ENCODE measurements at places on chromosomes 12 and 14.

GRCh38 chr12:118357257-118358007 lies 15.3 kb downstream of the TAOK3 start:
- DNase-seq, result peak; percentile 30

GRCh38 chr12:11765817-11766794 lies 116.6 kb downstream of the ETV6 start:
- no peak for DNase-seq

- no peak for DNase-seq
Measured at GRCh38 chr12:108253540-108253939, 85.6 kb downstream of the CMKLR1 start.

GRCh38 chr12:18461758-18462157 lies 200.4 kb downstream of the PIK3C2G start:
- DNase-seq, result no peak

- no peak for DNase-seq
Measured at GRCh38 chr12:79857675-79858074, 77.2 kb downstream of the PPP1R12A start.

GRCh38 chr12:98594050-98594835 lies 757 bp downstream of the SLC25A3 start:
- peak; percentile 21 for DNase-seq

DNA sequence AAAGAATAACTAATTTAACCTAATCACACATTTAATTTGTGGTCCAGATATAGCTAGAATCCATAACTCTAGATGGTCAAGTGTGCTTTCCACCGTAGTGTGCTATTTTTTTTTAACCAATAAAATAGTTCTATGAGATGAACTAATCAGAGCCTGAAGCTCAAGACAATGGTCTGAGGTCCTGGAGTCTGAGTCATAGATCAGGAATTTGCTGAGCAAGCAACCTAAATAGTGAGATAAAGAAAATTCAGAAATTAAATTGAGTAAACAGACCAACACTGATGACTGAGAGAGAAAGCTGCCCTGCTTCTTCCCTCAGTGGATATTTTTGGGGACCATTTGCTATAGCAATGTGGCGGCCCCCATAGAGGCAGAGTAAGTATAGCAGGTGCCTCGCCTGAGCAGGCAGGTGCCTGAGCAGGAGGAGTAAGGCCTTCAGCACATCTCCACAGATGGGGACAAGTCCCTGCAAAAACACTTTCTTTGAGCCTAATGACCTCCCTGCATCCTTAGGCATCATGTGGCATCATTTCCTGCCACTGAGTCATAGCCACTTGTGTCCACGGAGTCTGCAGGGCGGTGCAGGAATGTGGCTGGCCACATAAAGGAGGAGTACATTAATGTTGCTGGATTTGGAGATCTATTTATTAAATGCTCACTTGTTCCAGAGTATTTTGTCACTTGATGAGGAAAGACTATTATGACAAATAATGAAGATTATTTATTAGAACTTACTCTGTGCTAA lies 13.9 kb upstream of the CLEC4E start:
- DNase-seq, result peak; percentile 57

DNA sequence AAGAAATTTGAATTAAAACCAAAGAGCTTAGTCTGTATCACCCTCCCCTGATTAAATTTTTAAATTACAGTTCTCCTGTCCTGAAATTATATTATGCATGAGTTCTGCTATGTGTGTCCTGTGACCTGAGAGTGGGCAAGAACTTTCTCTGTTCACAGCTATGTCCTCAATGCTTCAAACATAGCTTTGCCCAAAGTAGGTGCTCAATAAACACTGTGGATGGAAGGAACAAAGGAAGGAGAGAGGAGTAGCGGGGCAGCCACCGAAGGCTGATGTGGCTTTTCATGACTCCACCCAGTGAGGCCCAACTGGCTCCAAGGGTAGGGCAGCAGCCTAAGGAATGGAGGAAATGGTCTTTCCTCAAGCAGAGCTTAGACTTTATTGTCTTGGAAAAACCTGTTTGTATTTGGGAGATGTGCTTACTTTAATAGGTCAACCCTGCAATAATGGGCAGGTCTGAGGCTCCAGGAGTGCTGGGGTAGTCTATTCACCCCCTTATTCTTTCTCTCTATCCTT lies 7.6 kb upstream of the MARK3 start:
- DNase-seq, result no peak

DNA sequence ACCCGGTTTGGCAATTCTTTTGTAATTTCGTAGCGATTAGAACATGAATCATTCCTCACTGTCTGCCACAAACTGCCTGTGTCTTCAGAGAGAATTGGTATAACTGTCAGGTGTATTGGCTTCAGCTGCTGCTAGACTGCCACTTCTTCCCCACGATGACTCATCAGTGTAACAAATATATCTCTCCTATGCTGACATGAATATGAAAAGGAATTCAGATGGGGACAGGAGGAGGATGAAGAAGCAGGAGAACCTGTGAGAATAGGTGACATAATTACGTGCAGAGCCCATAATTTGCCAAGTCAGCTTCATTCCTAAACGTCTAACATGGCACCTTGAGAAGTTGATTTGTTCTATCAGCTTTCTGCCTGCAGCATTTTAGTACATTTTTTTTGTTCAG lies 64.9 kb downstream of the FRMD6 start:
- no peak for DNase-seq

DNA sequence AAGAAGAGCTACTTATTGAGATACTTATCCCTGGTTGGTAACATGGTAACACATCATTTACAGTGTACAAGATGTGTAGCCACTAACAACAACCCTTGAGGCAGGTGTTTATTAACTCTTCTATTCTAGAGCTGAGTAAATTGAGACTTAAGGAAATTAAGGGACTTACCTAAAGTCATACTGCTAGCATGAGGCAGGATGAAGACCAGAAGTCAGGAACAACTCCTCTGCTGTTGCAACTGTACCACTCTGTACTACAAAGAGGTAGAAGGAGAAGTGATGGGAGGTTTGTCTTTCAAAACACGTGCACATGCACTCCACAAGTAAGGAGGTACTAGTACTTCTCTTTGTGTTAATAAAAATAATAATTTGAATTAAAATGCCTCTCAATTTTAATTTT lies 79.9 kb downstream of the LLPH start:
- no peak for DNase-seq

- DNase-seq, result peak; percentile 66
Measured at GRCh38 chr12:5511644-5512600, 80.0 kb downstream of the NTF3 start.

- no peak for DNase-seq
Measured at GRCh38 chr14:105879867-105880561, 353.6 kb downstream of the TMEM121 start.

- no peak for DNase-seq
Measured at GRCh38 chr12:23055004-23055403, 430.0 kb downstream of the ETNK1 start.

GRCh38 chr14:74038020-74038859 lies 19.1 kb downstream of the BBOF1 start:
- peak; percentile 30 for DNase-seq

DNA sequence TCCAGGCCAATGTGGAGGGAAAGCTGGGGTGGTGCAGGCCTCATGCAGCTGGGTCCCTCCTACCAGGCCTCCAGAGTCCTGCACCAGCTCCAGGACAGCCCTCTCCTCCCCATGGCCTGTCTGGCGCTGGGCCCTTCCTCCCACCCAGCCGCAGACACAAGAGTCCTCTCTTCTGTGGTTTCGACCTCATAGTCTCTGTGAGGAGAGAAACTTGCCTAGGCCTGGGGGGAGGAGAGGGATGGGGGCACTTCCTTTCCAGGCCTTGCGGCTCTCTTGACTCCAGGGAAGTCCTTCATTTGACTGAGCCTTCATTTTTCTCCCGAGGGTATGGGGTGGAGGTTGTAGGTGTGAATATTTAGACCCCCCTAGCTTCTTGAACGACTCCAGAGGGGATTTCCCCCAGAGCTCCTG lies 2.3 kb downstream of the MMP14 start:
- DNase-seq, result peak; percentile 79

- DNase-seq, result no peak
Measured at GRCh38 chr12:126535971-126536370, 1470.7 kb downstream of the AACS start.

DNA sequence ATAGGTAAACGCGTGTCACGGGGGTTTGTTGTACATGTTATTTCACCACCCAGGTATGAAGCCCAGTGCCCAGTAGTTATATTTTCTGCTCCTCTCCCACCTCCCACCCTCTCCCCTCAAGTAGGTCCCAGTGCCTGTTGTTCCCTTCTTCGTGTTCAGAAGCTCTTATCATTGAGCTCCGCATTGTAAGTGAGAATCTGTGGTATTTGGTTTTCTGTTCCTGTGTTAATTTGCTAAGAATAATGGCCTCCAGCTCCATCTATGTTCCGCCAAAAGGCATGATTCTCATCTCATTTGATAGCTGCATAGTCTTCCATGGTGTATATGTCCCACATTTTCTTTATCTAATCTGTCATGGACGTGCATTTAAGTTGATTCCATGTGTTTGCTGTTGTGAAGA lies 6.9 kb upstream of the GPRC5D start:
- DNase-seq, result no peak

- DNase-seq, result no peak
Measured at GRCh38 chr14:89427426-89428172, 10.6 kb upstream of the FOXN3 start.

- no peak for DNase-seq
Measured at GRCh38 chr14:79091381-79091963, 921.3 kb downstream of the NRXN3 start.

- DNase-seq, result no peak
Measured at GRCh38 chr14:60661721-60662120, 12.4 kb upstream of the SIX1 start.

DNA sequence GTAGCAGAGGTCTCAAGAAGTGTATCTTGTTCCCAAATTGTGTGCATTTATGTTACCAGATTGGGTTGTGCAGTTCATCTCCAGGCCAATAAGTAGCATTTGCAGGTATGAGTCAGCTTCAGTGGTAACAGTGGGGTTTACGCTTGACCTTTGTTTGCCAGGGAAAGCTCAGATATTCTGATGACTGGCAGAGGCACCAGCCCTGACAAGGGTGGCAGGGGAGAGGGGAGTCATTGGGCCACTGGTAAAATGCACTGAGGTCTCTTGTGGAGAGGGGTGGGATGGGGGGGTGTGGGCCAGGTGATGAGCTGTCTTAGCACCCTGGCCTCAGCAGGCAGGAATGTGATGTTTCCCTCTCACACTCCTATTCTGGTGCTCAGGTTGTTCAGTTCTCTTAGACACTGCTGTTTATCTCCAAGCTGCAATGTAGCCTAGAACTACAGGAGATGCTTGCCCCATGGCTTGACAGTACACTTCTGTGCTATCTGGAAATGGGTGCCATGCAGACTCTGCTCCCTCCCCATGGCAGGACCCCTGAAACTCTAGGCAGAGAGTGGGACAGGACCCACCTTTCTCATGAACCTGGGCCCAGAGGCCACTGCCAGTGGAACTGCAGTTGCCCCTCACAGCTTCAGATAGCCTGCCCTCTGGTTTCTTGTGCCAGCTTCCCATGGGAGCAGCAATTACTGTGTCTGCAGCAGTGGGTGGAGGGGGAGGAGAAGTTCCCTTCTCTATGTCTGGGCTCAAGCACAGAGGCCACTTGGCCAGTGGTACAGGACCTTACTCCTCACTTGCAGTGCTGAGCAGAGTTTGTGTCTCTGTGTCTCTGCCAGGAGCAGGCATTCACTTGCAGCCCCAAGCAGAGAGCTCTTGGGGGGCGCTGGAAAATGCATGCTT lies 31.9 kb downstream of the USP15 start:
- DNase-seq, result peak; percentile 50

GRCh38 chr12:67582238-67582834 lies 66.2 kb upstream of the DYRK2 start:
- DNase-seq, result no peak

DNA sequence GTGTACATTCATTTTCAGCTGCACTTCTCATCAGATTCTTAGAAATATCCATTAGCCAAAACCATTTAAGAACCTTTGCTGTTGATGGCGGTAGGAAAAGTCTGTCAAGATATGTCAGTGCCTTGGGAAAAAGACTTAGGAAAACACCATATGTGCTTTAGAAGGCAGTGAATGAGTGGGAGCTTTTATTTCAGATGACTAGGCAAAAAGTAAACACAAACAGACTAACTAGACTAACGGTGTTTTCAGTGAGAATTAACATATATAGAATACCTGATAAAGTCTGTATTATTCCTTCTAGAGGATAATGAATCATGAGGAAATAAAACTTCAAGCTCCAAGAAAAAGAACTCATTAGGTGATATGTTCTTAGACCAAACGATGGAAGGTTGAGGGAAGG lies 418.9 kb downstream of the NAV3 start:
- no peak for DNase-seq

GRCh38 chr12:3189282-3189681 lies 112.1 kb downstream of the TSPAN9 start:
- DNase-seq, result no peak

GRCh38 chr12:19369691-19370148 lies 69.6 kb upstream of the AEBP2 start:
- no peak for DNase-seq

DNA sequence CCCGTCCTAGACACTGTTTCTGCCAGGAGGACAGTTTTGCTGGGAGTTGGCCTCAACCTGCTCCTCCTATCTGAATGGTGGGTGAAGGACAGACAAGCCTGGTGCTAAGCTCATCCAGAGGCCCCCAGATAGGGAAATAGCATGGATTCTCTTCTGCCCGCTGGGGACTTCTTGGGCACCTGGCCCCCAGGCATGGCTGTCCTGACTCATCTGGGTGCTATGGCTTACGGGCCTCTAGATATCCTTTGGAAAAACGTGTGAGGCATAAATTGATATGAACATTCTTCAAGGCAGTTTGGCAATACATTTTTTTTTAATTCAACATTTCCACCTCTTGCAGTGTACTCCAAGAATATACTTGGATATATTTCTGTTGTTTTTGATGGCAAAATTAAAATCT lies 8.6 kb downstream of the TECPR2 start:
- DNase-seq, result no peak

All from Daoy (cell line).